Activated CD8-positive, alpha-beta memory T cell treated with anti-CD3 and anti-CD28 coated beads, Interleukin-2, amount 50 U/mL, for 4 hours (primary cell): ENCODE measurements at places on chromosomes 16 and 17.

GRCh38 chr16:67537270-67537635, 8.6 kb downstream of the RIPOR1 start:
- peak; percentile 60 for DNase-seq

- DNase-seq = no peak
Observed at GRCh38 chr17:40777459-40777858, 4.9 kb downstream of the KRT27 start.

GRCh38 chr17:32281011-32281451, 15.4 kb downstream of the RHBDL3 start:
- DNase-seq = no peak

DNA sequence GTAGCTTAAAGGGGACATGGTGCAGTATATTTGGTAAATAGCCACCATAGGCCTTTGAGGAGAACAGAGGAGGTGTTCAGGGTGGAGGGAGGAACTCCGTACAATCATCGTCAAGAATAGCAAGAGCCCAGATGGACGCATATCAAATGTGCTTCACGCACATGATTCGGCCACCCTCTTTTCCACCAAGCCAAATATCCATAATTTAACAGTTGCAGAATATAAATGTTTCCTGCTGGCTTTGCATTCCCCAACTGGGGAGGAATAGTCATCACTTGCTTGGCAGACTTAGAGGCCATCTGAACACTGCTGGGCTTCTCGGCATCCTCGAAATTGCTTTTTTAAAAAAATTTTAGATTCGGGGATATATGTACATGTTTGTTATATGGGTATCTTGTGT, 111.9 kb upstream of the ERCC4 start:
- DNase-seq = no peak

DNA sequence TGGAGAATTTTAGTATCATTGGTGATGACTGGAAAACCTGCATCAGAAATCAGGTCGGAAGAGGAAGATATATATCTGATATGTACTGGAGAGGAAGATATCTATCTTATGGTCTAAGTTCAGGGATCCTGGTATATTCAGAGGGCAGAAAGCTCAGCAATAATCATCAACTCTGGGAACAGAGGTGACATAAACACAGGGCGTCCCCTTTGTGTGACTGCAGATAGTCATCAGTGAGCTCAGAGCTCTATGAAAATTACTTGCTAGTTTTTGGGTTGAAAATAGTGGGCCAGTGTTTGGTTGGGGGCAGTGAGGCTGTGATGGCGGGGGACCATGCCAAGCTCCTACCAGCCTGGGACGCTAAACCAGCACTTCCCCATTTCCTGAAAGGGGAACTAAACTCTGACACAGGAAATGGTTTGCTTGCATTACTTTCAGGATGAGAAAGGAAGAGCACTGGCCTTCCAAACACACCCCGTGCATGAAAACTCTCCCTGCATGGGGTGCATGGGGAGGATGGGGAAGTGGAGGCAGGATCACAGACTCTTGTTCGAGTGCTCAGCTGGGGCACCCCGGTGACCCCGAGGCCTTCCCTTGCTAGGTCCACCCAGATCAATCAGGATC, 15.8 kb downstream of the NOD2 start:
- no peak for DNase-seq

GRCh38 chr16:50437769-50438437, 69.1 kb upstream of the BRD7 start:
- no peak for DNase-seq

DNA sequence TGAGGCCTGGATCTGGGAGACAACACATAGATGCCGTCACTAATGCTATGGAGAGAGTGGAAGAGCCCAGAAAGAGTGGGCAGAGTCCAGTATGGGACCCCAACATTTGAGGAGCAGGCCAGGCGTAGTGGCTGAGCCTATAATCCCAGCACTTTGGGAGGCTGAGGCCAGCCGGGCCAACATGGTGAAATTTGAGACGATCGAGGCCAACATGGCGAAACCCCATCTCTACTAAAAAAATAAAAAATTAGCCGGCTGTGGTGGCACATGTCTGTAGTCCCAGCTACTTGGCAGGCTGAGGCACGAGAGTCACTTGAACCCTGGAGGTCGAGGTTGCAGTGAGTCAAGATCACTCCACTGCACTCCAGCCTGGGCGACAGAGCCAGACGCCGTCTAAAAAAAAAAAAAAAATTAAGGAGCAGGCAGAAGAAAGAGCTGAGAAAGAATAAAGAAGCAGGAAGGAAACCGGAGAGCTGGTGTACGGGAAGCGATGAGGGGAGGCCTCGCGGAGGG, 6.0 kb upstream of the DNAI2 start:
- no peak for DNase-seq

GRCh38 chr17:32269377-32269776, 3.7 kb downstream of the RHBDL3 start:
- no peak for DNase-seq

GRCh38 chr17:64938925-64939474, 19.7 kb upstream of the LRRC37A3 start:
- DNase-seq = peak; percentile 61

GRCh38 chr17:34300652-34301370, 15.3 kb downstream of the CCL11 start:
- no peak for DNase-seq

GRCh38 chr17:63249256-63250004, 196.7 kb downstream of the CYB561 start:
- no peak for DNase-seq

- no peak for DNase-seq
Observed at GRCh38 chr17:50114849-50115357, 15.1 kb downstream of the SAMD14 start.

GRCh38 chr17:82083533-82084359, 14.3 kb downstream of the FASN start:
- no peak for DNase-seq

DNA sequence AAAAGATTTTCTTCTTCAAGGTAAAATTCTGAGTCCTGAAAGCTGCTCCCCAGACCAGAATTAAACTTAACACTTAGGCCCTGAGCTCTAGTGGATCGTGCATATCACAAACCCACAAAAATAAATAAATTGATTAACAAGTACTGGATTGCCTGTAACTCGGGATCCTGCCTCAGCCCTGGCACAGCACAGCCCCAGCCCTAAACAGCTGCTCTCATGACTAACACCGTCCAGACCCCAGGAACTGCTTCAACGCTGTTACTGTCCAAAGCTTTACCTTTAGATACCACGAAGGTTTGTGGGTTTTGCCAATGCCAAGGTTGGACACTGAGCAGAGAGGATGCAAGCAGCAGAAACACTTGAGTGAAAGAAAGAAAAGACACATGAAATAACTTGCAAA, 172.5 kb downstream of the COPRS start:
- no peak for DNase-seq

GRCh38 chr17:44708401-44709263, at the start of gene DBF4B:
Gene DBF4B, plus strand, starts transcription at chr17:44708665. Its CDS starts 156 bp downstream, at chr17:44708821.
- DNase-seq = peak; percentile 80
